ENCODE measurements at places on chromosomes 16 and 17.

DNA sequence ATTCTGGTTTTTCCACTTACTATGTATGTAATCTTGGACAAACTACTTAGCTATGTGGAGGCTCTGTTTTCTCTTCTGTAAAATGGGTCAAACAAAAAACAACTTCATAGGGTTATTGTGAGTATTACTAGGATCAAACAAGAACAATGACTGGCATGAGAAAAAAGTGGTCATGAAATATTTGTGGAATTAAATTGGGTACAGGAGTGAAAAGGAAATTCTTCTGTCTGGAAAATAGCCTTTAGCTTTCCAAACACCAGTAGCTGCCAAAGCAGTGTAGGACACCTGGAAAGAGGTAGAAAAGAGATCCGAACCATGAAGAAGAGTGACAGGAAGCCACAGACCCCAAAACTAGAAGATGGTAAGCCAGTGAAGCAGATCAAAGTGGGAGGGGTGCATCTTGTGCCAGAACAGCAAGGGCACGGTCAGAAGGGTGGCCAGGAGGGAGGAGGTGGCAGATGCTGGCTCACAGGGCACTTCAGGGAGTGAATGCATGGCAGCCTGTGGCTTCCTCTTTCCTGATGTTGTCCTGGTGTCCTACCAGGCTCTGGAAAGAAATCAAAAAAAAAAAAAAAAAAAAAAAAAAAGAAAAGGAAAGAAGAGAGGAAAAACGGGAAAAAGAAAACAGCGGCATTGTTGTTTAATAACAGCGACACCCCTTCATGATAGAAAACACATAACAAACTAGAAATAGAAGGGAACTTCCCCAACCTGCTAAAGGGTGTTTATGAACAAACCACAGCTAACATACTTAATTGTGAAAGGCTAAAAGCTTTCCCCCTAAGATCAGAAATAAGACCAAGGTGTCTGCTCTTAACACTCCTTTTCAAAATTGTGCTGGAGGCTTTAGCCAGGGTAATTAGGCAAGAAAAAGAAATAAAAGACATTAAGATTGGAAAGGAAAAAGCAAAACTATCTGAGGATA, 67.9 kb downstream of the PCTP start:
- no peak for DNase-seq

DNA sequence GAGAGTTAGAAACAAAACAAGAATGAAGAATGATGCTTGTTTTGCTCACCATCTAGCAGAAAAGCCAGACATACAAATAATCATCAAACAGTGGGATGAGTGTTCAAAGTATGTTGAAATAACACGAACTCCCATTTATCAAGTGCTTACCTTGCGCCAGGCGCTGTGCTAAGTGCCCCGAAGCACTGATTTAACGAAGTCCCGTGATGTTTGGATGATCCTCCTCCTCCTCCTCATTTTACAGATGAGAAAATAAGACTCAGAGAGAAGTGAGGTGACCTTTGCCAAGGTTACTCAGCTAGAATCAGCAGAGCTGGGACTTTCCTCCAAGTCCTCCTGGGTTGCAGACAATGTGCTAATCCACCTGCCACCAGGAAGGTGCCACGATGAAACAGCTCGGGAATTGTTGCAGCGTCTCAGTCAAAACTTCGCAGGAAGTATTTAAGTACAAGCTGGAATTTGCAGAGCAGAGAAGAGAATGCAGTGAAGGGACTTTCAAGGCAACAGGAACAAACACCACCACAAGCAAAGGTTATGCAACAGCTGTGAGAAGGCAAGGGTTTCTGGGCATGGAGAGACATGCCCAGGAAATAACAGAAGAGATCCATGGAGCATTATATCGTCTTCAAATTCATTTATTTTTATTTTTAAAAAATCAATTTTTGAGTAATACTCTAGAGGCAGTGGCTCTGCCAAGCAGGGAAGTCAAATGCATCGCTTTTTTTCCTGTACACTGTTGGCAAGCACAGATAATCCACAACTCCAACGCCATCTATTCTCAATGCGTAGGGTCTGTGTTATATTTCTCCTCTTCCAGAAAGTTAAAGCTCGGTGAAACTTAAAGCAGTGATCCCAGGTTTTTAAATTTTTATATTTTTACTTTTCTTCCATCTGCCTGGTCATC, 11.1 kb downstream of the PRCD start:
- no peak for DNase-seq

DNA sequence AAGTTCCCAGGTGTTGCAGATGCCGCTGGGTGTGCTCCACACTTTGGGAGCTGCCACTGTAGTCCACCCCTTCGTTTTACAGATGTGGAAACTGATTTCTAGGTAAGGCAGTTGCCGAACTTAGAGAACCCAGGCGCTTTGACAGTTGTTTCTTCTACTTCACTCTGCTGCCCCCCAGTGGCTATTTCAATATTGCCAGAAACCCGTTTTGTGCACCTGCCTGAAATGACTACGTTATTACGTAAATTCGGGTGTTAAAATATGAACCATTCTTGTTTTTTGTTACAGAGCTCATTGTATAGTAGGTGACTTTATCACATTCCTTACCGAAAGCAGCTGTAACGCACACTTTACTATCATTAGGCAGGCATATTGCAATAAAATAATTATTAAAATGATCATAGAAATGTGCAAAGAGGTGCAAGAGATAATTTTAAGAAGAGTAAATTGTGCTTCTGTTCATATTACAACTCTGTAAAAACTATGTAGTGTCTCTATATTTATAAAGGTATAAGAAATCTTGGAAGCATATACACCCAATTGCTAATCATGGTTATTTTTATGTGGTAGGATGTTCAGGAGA, 44.9 kb downstream of the OTOA start:
- peak; percentile 89 for DNase-seq

DNA sequence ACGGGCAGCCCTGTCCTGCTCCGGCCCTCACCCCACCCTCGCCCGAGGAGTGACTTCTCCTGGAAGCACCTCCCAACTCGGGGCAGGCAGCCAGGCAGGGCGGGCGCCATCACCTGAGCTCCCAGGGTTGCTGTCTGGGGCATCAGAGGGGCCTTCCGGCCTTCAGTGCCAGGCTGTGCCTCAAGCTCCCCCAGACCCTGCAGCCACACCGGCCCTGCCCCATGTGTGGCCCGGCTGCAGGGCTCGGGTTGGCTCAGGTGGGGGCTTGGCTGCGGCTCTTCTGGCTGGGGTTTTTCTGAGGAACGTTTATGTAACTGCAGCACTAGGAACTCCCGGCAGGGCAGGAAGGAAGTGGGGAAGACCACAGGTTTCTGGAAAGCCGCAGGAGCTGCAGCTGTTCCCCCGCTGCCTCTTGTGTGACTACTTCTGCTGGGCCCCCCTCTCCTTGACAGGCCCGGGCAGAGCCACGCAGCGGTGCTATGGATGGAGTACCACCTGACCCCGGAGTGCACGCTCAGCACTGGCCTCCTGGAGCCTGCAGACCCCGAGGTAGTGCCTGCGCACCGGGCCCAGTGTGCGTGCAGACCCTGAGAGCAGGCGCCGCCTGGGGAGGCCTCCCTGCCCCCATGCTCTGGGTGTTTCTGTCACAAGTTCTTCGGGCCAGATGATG, 45.6 kb downstream of the PRMT7 start:
- DNase-seq = peak; percentile 76

DNA sequence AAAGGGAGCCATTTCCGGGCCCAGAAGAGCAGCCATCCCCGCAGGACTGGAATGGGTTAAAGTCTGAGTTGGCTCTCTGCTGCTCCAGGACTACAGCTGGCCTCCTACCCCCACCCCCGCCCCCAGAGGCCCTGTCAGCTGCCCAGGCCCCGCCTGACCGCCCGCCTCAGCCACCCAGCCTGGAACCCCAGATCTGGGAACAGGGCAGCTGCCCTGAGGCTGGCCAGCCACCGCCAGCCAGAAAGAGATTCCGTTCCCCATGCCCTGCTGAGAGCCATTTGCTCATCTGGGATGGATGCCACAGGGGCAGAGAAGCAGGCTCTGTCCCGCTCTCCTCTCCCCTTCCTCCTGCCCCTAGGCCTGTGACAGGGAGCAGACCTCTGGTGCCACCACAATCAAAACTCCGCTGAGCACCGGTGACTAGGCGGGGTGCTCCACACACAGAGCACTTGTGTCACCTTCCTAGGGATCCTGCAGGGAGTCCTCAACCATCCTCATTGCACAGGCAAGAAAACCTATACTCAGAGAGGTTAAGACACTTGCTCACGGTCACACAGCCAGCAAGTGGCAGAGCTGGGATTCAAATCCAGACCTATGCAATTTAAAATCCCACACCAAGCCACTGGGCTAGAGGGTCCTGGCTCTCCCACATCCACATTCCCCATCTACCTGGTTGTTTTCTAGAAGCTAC, 44.1 kb downstream of the ZNF423 start:
- DNase-seq = no peak

- DNase-seq = no peak
These were observed 7.6 kb downstream of the SLC25A10 start for GRCh38 chr17:81719410-81720266.

DNA sequence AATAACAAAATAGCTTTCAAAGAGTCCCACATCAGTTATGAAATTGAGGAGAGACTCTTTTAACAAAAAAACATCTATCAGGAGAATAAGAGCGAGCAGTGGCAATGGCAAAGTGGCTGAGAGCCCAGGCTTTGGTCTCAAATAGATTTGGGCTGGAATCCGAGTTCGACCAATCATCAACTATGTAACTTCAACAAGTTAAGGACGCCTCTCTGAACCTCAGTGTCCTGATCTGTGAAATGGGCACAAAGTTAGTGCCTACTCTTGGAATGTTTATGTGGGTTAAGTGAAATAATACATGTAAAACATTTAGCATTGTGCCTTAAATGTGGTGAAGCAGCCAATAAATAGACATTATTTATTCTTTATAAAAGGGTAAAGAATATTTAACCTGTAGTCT, 45.4 kb downstream of the CFDP1 start:
- DNase-seq = no peak

DNA sequence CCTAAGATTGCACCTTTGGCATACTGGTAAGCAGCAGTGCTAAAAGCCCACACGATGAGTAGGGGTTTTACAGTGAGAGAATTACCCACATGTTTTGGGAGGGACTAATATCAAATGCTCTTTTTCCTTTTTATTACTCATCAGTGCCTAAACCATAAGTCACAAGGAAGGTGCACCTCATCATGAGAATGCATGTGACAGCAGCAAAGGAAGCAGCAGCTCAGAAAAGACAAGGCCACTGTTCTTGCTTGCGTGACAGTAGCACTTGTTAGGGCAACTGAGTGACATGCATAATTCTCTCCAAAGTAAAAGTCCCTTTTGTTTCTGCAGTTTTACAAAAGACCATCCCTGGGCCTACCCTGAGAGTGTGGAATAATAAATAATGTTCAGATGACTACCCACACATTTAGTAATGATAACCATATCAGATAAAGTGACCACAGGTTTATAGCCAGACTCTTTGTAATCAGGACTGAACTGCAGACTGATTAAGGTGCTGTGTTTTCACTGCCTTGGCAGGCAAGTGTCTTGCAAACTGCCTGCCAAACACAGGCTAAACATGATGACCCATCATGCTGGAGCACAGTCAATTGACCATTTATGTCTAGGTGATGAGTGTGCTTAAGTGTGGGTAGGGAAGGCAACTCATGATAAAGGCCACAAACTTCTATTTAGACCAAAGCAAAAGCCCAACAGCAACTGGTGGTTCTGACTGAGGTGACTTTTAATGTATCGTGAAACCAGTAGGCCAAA, 1751.4 kb downstream of the TP53TG3F start:
- no peak for DNase-seq

DNA sequence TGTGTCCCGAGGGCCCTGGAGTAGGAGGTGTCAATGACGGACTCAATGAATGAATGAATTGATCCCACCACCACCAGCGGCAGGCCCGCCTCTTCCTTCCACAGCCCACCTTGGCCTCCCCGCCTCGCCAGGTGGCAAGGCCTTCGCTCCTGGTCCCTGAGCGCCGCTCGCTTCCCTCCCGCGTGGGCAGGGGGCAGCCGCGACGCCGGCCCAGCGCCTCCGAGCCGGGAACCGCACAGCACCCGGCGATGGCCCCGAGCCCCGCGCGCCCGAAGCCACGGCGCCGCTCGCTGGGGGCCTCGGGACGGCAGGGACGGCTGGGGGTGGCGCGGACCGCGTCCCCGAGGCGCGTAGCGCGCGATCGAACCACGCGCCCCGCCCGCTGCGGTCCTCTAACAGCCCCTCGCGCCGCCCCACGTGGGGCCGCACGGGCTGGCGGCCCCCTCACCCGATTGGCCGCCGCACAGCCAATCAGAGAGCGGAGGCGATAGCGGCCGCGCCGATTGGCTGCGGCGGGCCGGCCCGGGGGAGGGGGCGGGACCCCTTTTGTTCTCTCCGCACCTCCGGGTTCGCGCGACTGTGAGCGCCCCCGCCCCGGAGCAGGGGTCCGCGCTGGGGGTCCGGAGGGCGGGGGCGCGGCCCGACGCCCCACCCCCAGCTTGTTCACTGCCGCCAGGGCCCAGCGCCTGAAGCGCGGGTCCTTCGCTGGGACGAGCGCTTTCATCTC, 31.4 kb downstream of the ACTG1 start:
- peak; percentile 66 for DNase-seq

GRCh38 chr16:10871157-10871991, 5.6 kb upstream of the CIITA start:
- peak; percentile 78 for DNase-seq

- DNase-seq = peak; percentile 74
These were observed 1.2 kb downstream of the CYBC1 start for GRCh38 chr17:82449131-82449882.

DNA sequence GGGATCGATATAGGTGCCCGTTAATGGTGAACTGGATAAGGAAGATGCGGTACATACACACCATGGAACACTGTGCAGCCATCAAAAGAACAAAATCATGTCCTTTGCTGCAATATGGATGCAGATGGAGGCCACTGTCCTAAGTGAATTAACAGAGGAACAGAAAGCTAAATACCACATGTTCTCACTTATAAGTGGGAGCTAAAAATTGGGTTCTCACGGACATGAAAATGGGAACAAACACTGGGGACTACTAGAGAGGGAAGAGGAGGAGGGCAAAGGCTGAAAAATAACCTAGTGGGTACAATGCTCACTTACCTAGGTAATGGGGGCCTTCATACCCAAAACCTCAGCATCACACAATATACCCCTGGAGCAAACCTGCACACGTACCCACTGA, 302.6 kb downstream of the XYLT1 start:
- DNase-seq = no peak

DNA sequence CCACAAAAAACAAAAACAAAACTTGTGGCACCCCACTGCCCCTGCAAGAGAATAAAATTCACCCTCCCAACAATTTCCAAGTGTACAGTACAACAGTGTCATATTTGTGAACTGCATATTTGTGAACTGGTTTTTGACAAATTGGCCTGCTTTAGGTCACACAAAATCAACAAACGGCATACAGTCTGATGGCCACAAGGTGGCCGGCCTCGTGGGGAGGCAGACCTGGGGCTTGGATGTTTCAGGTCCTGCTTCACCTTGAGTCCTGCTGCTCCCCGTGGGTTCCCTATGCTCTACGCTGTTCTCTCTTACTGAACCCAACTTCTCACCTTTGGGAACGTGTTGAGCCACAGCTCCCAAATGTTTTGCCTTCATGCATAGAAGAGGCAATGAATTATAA, 102.2 kb downstream of the CDK5R1 start:
- DNase-seq = no peak

DNA sequence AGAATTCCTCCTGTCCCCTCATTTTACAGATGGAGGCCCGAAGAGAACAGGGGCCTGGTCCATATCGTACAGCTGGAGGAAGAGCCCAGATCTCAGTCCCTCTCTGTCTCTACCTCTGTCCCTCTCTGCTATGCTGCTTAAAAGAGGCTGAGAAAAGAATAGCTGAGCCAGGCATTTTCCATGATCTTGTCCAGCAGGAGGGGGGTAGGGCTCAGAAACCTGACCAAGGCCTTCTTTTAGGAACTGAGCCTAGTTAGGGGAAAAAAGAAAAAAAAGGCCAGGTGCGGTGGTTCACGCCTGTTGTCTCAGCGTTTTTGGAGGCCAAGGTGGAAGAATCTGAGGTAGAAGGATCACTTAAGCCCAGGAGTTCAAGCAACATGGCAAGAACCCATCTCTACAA, 84.2 kb downstream of the MGAT5B start:
- DNase-seq = no peak
